Left lobe of liver (tissue), 2 donors: ENCODE measurements at places on chromosomes 5 and 9.

- DNase-seq, result peak; percentile 27
These were observed 33.4 kb downstream of the SYK start for GRCh38 chr9:90834828-90835595.

DNA sequence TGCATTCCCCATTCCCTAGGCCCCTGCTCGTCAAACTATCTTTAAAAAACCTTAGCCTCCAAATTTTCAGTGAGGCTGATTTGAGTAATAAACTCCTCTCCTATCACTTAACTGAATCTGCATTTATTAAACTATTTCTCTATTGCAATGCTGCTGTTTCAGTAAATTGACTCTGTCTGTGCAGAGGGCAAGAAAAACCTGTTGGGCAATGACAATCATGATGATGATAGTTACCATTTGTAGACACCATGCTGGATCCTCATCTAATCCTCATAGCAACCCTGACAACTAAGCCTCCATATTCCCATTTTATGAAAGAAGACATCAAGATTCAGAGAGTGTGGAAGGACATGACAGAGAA, 212.9 kb downstream of the TRIM32 start:
- DNase-seq, result no peak

GRCh38 chr9:109534151-109534550, 36.0 kb upstream of the PTPN3 start:
- no peak for DNase-seq

- DNase-seq, result no peak
These were observed 62.4 kb downstream of the MARCHF3 start for GRCh38 chr5:126967808-126968466.

GRCh38 chr9:69264526-69264925, 60.5 kb upstream of the ENTREP1 start:
- DNase-seq, result no peak

DNA sequence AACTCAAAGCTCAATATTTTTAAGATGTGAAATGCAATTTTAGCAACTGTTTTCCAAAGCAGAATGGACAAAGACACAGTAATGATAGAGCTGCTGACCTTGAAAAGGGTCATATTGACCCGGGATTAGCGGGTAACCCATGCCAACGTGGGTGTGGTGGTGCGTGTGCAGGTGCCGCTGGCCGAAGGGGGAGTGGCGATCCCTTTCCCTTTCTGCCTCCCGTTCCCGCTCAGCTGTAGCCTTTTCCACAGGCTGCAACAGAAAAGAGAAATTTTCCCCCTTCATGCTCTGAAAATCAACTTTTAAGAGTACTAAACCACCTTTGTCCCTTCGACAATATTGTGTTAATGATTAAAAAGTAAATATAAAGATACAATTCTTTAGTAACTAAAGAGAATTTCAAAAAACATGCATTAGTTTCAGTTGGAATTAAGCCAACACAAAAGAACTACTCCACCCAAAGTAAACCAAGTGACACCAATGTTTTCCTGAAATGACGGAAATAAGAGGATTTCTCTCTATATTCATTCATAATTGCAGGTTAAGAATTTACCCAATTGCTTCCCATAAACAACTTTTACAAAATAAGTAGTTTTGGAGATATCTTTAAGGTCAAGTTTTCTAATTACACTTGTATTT, 105.2 kb downstream of the ZNF608 start:
- peak; percentile 67 for DNase-seq

- DNase-seq, result peak; percentile 49
These were observed 656.5 kb downstream of the BNC2 start for GRCh38 chr9:16213781-16214515.

- DNase-seq, result no peak
These were observed 12.9 kb downstream of the MACROH2A1 start for GRCh38 chr5:135386096-135386495.

DNA sequence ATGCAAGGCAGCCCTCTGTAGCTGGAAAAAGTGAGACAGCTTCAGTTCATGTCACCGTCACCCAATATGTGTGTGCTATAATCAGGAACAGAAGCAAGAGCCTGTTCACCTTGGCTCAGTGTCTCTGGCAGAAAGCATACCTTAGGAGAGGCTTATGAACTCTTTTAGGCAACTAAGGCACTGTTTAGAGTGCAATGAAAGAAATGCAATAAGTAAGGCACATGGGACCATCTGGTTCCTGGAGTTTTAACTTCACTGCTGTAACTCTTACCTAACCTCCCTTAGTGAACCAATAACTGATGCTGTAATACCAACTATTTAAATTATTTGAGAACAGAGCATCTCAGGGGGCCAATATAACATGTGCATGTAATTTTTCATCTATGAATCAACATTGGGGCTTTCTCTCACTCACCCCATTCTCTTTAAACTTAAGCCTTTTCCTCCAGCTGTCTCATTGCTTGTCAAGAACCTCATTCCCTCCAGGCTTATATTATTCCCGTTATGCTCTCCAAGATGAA, 32.4 kb downstream of the C9 start:
- no peak for DNase-seq

- DNase-seq, result no peak
These were observed 45.4 kb downstream of the TAF11L14 start for GRCh38 chr5:17679597-17680203.

GRCh38 chr5:132396589-132397031, 27.1 kb downstream of the SLC22A5 start:
- no peak for DNase-seq

DNA sequence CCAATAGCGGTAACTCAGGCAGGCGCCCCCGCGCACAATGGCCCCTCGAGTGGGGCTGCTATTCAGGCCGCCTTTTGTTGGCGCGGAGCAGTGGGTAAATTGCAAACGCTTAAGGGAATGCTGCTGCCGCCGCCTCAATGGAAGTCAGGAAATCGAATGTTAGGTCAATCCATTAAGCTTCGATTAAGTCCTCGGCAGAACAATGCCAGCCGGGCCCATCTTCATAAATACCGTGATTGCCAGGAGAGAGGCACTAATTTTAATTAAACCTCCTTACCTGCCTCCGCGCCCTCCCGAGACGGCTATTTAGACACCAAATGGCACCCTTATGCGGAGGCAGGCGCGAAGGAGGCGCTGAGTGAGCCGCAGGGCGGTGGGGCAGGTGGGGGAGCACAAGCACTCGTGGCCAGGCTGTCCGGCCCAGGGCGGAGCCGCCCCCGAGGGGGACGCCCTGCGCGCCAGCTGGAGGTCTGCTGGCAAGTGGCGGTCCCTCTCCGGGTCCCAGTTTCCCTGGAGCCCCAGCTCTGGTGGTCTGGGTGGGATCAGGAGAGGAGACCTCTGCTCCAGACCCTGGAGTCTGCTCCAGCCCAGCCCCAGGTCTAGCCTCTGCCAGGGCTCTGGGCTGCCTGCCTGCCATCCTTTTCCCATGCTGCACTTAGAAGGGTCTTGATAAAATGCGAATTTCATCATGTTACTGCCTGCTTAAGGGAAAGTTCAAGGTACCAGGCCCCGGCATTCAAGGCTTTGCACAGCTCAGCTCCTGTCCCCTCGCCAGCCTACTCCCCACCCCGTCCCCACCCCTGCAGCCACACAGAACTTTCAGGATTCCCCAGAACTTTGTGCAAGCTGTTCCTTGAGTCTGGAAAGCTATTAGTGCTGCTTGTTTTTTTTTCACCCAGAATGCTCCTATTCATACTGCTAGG, 19.7 kb downstream of the NR5A1 start:
- DNase-seq, result no peak

DNA sequence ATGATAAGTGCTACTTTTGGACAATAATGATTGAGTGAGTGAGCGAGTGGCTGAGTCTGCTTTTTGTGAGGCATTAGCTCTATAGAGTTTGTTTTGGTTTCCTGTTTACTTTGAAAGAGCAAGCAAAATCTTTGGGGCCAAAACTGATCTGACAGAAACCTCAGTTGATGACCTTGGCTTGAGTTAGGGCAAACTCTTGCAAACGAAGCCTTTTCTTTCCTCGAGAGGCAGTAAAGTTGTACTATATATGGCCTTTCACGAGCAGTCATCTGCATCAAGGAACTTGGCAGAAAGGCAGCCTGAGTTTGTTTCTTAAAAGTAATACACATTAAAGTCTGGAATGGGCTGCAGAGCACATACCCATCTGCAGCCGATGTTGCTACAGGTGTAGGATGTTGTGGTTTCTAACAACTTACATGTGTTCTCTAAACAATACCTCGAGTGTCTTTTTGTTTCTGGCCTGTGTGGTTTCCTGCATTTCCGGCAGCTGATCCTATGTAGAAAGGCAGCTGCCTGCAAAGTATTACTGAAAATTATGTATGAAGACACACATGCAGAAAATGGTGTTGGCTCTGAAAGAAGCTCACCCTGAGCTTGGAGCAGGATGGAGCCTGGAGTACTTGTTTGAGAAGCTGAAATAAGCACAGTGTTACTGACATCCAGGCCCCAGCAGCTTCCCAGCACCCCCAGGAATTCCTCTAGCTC, 60.8 kb downstream of the FOXD1 start:
- DNase-seq, result no peak

- no peak for DNase-seq
These were observed 2.9 kb downstream of the FPGS start for GRCh38 chr9:127805620-127806019.

DNA sequence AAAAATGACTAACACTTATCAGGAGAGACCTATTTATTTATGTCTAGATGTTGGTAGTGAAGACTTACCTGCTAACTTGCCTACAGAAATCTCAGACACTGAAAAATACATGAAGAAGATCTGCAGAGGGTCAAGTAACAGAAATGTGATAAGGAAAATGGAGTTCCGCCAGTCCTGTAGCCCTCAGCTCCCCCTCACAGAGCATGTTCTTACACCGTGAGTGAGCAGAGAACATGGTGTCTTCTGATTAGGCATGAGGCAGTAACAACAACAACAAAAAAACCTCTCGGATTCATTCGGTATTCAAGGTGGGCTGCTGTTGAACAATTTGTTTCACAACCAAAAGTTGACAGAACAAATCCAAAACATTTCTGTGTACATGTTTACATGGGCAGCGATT, 162.0 kb upstream of the SNX2 start:
- no peak for DNase-seq

DNA sequence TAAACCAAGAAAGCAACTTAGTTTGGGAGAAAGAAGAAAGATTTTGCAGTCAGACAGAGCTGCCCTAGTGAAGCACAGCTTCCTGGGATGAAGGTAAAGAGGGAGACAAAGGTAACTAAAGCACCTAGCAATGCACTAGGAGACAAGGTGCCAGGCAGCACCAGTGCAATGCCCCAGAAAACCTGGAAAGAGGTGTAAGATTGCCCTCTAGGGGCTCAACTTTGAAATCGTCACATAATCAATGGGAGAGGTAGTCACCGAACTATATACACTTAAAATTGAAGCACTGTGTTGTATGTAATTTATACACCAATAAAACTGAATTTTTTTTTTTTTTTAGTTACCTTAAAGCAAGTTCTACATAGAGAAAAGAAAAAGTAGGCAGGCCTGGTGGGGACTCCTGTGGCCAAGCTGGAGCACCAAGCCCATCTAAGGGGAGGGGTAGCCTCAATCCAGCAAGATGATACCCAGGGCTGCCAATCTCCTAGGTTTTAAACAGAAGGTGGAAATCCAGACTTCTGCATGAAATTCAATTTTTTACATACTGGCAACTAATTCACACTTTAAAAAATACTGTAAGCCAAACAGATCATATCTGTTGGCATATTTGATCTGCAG, 48.2 kb downstream of the CDK5RAP2 start:
- no peak for DNase-seq

- DNase-seq, result no peak
These were observed 144.5 kb upstream of the GPR151 start for GRCh38 chr5:146660376-146660960.

DNA sequence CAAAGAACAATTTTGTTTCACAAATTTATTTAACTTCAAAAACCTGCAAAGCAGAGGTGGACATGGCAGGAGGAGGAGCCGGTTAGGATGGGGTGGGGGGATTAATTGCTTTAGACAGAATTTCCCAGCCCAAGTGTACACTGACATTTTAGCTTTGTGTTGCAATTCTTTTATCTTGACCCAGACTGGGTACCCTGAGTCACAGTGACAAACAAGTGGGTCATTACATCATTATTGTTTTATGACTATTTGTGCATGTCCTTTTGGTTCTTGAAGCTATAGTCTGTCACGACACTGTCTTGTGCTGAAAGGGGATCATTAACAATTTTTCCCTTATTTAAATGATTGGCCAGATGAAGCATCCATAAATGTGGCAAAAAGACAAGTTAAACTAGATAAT, 84.5 kb upstream of the VCAN start:
- no peak for DNase-seq

DNA sequence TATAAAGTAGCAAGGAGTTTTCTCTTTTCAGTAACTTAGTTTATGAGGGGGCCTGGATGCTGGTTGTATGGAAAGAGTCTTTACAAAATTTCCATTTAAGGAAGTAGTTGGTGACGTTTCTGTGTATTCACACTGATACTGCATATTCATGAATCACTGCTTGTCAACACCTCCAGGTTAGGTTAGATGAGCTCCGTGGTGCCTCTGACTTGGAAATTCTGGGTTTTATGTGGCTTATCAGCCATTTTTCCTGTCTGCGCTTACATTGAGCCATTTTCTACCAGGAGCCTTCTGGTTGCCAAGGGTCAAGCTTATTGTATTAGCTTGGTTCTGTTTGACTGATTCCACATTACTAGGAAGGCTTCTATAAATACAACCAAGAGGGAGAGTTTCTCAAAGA, 128.3 kb downstream of the SLC28A3 start:
- DNase-seq, result no peak

GRCh38 chr9:76717176-76717575, 47.1 kb upstream of the PCA3 start:
- DNase-seq, result no peak

GRCh38 chr5:6700685-6701355, 12.4 kb upstream of the TENT4A start:
- no peak for DNase-seq

GRCh38 chr9:98951967-98952366, 8.3 kb downstream of the COL15A1 start:
- no peak for DNase-seq

DNA sequence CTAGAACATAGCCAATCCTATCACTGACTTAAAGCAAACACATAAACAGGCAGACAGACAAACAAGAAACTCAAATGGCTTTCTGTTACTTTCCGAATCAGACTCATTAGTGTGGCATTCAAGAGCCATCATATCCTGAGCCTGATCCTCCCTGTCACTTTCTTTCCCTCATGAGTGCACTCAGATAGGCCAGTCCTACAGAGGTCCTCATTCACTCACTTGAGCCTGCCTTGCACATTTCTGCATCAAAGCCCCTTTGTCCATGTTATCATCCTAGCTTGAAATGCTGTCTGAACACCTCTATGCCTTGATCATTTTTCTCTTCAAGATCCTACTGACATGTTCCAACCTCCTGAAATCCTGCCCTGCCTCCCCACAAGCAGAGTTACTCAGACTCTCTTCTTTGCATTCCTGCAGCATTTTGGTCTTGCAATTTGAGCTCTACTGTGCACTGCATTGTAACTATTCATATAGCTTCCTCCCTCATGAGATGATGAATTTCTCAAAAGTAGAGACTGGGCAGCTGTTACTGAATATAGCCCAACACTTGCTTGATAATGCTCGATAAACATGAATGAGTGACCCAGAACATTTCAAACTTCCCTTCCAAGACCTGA, 126.9 kb downstream of the PALM2AKAP2 start:
- no peak for DNase-seq

GRCh38 chr5:78953092-78953800, 31.9 kb downstream of the ARSB start:
- DNase-seq, result no peak
